Fibroblast of lung (primary cell): ENCODE measurements at places on chromosomes 7 and 10. TPM values are rescaled to one million over a fixed set of nuclear protein-coding genes. Genes with fewer than 3 reads are reported as not detected.

The HSPA12A gene
- total RNA-seq: 9.5 and 15.7 TPM in 2 replicates

The DCLRE1C gene
- 9.5 and 13.4 TPM in 2 replicates for total RNA-seq

The STOX1 gene
- total RNA-seq: under 0.01 TPM in 2 replicates

The PDE6C gene
- not detected in 2 replicates for total RNA-seq

The ZP3 gene
- 2.6 TPM in 2 replicates for total RNA-seq

The CALHM3 gene
- total RNA-seq: not detected in 2 replicates

- no peak for DNase-seq
Measured at GRCh38 chr7:47586925-47587324, 5.0 kb upstream of the TNS3 start.

DNA sequence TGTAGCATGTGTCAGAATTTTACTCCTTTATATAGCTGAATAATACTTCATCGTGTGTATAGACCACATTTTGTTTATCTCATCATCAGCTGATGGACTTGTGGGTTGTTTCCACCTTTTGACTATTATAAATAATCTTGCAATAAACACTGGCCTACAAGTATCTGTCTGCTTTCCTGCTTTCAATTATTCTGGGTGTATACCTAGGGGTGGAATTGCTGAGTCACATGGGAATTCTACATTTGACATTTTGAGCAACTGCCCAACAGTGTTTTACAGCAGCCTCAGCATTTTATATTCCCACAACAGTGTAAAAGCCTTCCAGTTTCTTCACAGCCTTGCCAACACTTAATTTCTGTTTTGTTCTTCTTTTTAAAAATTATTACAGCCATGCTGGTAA lies 200.3 kb upstream of the PRSS1 start:
- peak; percentile 30 for DNase-seq

GRCh38 chr7:43674559-43675436 lies 54.5 kb downstream of the COA1 start:
- peak; percentile 86 for DNase-seq

DNA sequence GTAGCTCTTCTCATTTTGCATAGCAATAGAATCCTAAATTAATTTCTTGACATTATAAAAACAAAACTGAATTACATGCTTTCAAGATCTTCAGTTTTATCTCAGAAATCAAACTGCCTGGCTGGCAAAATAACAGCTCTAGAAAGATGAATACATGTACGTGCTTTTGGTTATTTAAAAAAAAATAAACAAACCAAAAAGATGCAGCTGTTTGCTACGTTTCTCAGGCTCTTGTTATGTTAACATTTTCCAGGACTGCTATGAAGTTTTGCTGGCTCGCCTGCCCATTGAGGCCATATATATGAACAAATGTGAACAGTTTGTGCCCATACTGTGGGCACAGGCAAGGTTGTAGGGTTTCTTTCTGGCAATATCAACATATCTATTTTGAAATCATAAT lies 86.6 kb downstream of the ODAD2 start:
- no peak for DNase-seq

DNA sequence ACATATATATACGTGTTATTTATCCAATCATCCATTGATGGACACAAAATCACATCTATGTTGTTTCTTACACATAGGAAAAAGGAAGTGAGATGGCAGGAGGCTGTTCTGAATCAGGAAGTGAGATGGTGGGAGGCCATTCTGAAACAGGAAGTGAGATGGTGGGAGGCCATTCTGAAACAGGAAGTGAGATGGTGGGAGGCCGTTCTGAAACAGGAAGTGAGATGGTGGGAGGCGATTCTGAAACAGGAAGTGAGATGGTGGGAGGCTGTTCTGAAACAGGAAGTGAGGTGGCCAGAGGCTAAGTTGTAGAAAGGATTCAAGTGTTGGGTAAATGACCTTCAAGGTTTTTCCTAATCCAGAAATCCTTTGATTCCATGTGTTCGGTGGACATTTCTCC lies 921.5 kb downstream of the TYW1 start:
- DNase-seq: no peak

DNA sequence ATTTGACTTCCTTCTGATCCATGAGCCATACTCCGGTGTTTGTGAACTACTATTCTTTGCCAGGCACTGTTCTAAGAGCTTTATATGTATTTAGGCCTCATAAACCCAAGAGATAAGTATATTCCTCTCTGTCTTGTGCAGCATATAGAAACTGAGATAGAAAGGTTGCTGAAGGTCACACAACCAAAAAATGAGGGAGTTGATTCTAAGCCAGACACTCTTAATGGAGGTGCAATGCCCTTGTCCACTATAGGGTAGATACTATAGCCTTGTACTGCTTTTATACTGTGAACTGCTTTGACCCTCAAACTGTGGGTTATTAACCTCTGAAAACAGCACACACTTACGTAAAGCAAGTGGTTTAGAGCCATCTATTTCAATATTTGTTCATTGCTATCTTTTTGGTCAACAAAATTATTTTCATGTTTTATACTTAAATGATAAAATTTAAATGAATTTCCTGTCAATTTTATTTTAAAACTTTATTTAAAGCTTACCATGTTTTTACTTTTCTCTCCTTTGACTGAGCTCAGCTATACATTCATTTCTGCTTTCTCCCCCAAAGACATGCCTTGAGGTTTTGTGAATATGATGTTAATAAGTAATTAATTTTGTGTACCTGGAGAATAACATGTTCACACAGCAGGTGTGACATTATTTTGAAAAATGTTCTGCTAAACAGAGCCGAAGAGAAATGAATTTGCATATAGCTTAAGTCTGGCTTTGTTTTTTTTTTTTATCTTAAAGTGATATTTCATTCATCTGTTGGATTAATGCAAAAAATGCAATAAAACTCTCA lies 687.3 kb downstream of the DNAJB9 start:
- DNase-seq: no peak

- DNase-seq: no peak
Measured at GRCh38 chr10:118107040-118107439, 60.3 kb upstream of the RAB11FIP2 start.

DNA sequence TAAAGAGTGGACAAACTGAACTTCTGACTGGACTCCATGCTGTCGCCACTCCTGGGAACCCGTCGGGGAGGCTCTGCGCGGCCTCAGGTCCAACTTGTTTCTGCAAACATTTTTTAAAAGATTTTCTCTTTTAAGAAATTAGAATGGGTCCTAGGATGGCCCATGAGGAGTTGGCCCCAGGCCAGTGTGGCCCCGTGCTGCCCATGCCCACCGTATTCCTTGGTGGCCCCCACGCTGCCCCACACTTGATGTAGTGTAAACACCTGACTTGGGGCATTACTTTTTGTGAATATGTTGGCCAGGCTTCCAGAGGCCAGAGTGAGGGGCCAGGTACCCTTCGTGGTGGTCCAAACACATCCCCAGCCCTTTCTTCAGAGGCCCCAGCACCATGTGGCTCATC lies 19.3 kb downstream of the ZNF316 start:
- no peak for DNase-seq

DNA sequence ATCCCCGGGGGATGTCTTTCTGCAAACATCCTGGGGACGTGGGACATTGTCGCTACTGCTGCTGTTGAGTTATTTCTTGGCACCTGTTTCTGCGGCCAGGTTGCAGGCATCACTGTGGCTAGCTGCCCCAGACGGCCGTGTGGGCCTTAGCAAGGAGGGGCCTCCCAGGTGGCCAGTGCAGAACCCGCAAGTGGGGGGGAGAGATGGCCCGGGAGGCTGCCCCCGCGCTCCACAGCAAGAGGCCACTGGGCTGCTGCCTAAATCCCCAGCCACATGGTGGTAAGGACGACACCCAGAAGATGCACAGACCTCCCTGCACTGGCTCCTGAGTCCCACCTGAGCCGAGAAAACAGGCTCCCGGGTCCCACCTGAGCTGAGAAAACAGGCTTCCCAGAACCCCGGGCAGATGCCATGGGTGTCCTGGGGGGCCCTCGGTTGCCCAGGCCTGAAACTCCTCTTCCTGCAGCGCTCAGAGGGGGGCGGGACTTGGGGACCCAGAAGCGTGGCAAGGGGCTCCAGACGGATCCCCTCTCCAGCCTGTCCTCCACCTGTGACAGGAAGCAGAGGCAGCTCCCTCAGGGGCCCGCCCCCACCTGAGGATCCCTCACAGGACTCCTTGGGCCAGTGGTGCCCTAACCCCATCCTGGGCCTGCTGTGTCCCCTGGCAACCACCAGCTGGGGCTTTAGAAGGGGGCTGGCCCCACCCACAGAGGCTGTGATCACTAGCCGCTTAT lies 952 bp upstream of the MAFK start:
- no peak for DNase-seq

DNA sequence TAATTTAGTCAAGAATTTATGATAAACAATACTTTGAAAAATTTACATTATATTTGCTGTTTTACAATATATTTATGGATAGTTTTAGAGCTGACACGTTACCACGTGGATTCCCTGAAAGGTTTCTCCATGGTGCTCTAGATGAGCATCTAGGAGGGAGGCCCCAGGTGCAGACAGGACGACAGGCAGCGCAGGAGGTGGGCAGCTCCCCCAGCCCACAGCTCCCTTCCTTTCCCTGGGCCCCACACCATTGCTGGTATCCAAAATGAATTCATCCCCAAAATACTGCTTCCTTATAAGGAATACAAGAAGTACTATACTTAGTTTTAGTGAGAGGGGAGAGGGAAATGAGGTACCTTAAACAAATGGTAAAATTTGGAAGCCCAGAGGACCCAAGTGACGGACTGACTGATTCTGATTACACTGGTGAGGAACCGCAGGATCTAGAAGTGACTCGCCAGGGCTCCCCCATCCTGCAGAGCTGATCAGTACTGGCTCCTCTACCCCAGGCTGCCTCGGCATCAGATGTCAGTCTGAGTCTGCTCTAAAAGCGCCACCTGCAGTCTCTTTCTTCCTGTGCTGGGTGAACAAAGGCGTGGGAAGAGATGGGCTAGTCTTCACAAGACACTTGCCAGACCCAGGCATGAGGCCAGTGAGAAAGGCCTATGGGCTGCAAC lies 89.2 kb downstream of the DLG5 start:
- peak; percentile 66 for DNase-seq

- peak; percentile 80 for DNase-seq
Measured at GRCh38 chr10:19788075-19788686, 28.1 kb upstream of the PLXDC2 start.

DNA sequence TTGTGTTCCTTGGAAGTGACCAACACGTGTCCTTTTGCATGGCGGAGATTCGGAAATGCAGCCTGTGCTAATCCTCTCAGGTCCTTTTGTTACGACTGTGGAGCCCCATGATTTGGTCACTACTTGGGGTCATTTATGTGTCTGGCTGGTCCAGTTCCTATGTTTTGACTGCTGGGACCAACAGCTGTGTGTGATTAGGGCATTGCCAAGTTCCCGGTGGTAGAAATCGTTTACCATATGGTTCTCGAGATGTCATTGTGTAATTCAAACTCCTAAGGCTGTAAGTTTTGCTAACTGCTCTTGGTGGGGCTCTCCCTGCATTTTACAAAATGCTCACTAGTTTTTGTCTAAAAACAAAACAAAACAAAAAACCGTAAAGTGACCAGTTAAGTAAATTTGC lies 62.0 kb downstream of the CCNY start:
- DNase-seq: no peak

- DNase-seq: peak; percentile 78
Measured at GRCh38 chr10:100878291-100878910, 34.4 kb upstream of the SLF2 start.

GRCh38 chr7:48515171-48515570 lies 343.9 kb downstream of the ABCA13 start:
- DNase-seq: no peak

DNA sequence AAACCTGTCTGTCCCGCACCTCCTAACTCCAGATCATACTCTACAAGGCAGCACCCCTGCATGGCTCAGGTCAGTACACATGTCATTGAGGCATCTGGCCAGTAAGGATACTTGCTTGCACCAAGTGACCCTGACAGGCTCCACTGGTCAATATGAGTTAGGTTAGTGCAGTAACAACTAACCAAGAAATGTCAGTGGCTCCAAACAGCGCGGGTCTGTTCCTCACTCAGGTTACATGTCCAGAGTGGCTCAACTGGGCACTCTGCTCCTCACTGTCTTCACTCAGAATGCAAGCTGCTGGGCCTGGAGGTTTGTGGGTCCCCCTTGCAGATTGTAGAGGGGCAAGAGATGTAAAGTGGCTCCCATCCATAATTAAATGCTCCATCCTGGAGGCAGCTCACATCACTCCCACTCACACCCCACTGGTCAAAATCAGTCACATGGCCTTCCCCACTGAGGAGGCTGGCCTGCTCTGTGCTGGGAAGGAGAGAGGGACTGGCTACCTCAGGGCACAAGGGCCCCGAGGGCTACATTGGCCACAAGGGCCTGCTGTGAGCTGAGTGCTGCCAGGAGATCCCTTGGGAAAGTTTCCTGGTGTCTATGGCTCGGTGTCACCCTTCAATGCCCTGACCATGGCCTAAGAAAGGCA lies 109.1 kb upstream of the GDF10 start:
- DNase-seq: no peak

GRCh38 chr7:74360008-74360407 lies 70.8 kb downstream of the CLIP2 start:
- DNase-seq: no peak

DNA sequence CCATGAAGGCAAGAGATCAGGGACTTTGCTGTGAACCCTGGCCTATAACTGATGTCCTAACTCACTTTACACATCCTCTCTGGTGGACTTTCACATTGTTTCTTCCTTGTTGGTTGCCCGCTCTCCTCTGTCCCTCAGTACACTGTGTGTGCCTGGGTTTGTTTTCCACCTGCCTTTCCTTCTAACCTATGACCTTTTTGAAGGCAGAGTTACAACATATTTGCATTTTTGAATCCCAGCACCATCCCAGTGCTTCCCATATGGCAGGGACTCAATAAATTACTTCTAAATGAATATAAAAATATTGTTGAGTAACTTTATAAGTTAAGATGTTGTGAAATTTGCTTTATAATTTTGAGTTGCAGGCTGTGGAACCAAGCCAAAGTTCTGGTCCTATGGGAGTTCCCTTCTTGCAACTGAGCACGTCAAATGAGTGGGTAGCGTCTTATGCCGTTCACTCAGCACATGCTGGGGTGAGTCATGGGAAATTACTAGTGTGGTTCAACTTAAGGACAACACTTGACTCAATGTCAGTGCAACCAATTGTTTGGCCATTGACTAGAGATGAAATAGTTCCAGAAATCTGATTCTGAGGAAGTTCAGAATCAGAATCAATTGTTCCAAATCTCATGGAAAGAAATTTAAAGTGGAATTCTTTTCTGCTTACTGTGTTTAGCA lies 250.9 kb downstream of the TWIST1 start:
- peak; percentile 99 for DNase-seq

DNA sequence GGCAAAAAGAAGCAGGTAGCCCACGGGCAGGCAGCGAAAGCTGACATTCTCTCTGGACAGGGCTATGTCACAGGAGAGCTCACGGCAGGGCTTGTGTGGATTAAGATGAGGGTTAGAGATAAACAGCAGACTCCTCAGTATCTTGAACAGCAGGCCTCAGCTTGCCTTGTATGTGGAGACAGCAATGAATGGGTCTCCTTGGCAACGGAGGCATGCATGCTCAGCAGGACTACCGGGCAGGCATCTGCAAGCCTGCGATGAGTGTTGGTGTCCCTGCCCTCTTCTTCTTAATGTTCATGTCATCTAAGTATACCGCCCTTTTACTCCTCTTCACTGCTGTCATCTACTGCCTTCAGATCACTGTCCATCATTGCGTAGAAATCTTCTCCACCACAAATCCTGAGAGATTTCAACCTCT lies 81.9 kb upstream of the C1GALT1 start:
- no peak for DNase-seq
